ENCODE measurements at places on chromosomes 11 and 22.

DNA sequence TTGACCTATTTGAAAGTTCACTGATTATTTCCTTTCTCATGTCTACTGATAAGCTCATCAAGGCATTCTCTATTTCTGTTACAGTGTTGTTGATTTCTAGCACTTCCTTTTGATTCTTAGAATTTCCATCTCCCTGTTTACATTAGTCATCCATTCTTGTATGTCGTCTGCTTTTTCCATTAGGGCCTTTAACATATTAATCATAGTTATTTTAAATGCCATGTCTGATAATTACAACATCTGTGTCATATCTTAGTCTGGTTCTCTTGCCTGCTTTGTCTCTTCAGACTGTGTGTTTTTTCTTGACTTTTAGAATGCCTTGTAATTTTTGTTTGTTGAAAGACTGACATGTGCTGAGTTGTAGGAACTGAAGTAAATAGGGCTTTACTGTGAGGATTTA lies 602.1 kb downstream of the SOX6 start:
- no peak for DNase-seq

DNA sequence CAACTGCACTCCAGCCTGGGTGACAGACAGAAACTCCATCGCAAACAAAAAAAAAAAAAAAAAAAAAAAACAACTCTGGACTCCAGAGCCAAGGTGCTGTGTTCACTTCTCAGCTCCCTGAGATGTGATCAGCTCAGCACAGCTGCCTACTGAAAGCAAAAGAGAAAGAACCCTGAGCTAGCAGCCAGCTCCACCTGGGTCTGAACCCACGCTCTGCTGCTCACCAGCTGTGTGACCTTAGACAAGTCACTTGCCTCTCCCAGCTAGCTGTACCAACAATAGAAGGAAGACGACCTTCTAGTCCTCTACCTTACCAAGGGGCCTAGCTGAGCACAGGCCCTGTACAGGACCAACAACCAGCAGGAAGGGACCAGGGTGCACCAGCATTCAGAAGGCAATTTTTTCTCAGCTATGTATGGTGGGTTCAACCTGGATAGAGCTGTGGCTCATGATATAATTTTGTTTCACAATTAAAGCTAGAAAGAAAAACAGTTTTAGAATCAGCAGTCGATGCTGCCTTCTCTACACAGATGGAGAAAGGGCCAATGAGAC lies 3.8 kb downstream of the DGCR2 start:
- no peak for DNase-seq

- no peak for DNase-seq
These were observed 597.2 kb upstream of the ANO3 start for GRCh38 chr11:25734591-25735211.

GRCh38 chr11:64887234-64887756 lies 8.9 kb upstream of the EHD1 start:
- no peak for DNase-seq

GRCh38 chr11:68012843-68013610 lies 2.9 kb downstream of the ALDH3B1 start:
- DNase-seq: no peak

DNA sequence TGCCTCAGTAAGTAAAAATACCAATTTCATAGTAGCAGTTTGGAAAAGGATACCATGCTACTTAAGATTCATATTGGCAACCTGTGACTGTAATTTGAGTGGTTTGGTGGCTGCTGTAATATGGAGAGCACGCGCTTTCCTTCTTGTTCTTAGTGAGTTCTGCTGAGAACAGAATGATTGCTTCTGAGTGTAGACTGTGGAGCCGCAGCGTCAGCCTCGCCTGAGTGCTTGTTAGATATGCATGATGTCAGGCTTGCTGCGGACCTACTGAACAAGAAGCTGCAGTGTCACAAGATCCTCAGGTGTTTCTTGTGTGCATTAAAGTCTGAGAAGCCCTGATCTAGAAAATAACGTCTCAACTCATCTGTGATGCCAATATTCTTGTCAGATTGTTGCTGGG lies 143.2 kb downstream of the ARHGAP42 start:
- no peak for DNase-seq

DNA sequence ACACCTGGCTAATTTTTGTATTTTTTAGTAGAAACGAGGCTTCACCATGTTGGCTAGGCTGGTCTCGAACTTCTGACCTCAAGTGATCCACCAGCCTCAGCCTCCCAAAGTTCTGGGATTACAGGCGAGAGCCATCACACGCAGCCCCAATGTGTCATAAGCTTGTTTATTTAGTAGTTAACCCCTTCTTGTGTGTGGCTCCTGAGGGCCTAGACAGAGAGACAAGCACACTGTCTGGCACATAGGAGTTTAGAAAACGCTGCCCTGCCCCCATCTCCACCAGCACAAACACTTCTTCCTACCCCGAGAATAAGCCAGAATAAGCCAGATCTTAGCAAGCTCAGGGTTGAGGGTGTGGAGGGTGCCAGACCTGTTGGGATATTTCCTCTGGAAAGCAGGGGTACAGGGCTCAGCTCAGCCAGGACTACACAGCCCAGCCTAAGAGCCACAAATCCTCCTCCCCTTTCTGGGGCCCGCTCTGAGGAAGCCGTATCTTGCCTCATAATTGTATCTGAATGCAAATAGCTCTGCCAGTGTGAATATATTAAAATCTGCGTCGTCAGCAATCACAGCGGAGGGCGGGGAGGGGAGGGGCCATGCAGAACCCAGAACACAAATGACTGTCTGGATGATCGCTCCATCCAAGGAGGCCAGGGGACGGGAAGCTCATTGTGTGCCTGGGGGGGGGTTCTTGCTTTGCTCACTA lies 247.3 kb downstream of the MN1 start:
- DNase-seq: no peak

- no peak for DNase-seq
These were observed 63.2 kb downstream of the MTMR3 start for GRCh38 chr22:29946220-29946619.

GRCh38 chr11:1055990-1056771 lies 18.5 kb upstream of the MUC2 start:
- no peak for DNase-seq

GRCh38 chr22:26968859-26969523 lies 311.6 kb downstream of the MIAT start:
- DNase-seq: no peak

DNA sequence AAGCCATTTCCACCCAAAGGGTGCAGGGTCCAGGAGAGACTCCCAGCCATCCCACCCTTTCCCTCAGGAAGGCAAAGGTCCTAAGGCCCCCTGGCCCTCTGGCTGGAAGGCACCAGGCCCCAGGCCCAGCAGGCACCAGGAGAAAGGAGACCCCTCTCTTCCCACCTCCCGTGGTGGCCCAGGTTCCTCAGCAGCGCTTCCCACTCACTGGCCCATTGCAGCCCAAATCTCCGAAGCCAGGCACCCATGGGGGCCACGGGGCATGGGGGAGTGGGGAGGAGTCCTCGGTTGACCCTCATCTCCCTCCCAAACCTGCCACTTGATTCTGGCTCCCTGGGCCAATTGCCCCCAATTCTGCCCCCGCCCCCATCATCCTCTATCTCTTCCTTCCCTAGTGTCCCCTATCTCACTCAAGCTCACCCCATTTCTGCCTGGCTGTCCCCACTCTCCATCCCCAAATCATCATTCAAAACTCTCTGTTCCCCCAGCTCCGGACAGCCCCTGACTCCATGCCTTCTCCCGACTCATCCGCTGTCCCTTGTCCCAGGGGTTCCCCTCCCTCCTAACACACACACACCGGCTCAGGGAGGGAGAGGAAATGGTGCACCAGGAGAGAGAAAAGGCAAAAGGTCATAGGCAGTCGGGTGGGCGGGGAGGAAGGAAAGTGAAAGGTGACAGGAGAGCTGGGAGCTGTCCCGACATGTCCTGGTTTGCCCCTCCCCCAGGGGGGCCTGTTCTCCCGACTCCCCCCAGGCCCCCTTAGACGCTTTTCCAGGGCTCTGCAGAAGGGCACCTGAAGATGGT lies 1.2 kb downstream of the LIF start:
- no peak for DNase-seq

GRCh38 chr11:106331176-106331575 lies 253.7 kb downstream of the AASDHPPT start:
- DNase-seq: no peak

DNA sequence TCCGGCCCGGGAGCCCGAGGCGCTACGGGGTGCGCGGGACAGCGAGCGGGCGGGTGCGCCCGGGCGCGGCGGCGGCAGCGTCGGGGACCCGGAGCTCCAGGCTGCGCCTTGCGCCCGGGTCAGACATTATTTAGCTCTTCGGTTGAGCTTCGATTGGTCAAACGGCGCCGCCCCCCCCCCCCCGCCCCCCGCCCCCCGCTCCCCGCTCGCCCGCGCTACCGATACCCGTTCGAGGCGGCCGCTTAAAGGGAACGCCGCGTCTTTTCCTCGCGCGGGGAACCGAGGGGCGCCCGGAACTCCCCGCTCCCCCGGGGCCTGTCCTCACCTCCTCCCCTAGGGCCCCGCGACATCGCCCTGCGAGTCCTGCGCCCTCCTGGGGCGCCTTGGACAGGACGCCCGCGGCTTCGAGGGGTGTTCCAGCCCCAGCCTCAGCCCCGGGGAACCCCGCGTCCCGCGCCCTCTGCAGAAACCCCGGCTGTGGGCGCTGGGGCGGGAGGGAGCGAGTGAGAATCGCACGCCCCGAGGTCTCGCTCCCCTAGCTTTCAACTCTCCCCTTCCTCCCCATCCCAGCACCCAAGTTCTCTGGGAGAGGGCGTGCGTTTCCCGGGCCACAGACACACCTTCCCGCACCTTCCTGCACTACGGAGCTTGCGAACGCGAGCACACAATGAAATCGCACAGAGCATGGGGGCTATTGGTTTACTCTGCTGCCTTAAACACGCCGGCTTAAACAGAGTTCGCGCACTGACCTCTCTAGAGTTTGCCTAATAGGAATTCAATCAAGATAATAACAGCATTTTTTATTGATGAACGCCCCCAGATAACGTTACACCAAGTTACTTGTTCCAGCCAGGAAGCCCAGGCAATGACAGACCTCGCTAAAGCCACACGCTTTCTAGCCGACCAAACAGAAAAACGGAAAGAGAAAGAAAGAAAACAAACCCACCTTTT lies at the start of gene BDNF:
BDNF (minus strand) TSS at position 105 of the 951 bp plus-strand sequence. CDS start 41,891 bp downstream, outside the sequence.
- DNase-seq: no peak

DNA sequence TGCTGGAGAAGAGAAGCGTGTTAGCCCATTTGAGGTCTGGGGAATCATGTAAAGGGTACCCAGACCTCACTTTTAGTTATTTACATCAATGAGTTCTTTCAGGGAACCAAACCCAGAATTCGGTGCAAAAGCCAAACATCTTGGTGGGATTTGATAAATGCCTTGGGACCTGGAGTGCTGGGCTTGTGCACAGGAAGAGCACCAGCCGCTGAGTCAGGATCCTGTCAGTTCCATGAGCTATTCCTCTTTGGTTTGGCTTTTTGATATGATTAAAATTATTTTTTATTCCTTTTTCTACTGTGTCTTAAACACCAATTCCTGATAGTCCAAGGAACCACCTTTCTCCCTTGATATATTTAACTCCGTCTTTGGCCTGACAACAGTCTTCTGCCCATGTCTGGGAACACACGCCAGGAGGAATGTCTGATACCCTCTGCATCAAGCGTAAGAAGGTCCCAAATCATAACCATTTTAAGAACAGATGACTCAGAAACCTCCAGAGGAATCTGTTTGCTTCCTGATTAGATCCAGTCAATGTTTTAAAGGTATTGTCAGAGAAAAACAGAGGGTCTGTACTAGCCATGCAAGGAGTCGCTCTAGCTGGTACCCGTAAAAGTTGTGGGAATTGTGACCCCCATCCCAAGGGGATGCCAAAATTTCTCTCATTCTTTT lies 65.2 kb downstream of the ALX4 start:
- no peak for DNase-seq

DNA sequence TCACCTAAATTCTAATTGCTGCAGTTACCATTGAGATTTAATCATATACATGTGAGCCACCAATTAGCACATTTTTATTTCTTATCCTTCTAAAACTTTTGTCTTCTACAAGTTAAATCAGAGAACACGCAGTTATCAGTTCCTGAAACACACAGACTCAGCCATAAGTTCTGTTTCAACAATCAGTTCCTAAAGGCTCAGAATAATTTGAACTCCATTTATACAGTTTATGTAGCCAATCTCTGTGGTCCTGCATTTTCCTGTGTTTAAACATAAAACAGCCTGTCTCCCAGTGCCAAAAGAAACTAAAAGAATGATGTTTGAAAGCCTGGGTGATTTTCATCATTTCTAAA lies 2.9 kb downstream of the PLAAT3 start:
- DNase-seq: no peak

GRCh38 chr11:86955361-86956120 lies at the start of gene FZD4:
Gene FZD4 (minus strand): TSS chr11:86955395. CDS start chr11:86955085, 310 bp downstream.
- peak; percentile 93 for DNase-seq

DNA sequence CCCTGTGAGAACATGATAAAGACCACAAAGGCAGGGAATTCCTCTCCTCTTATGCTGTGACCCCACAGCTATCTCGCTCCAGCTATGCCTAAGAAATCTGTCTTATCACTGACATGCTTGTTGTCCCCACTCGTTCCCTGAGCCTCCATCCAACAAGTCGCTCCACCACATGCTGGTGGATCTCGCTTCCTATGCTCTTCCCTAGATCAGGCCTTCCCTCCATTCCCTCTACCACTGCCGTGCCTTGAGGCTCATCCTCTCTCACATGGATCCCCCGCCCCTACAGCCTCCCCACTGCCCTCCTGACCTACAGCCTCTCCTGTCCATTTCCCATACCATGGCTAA lies 1.4 kb upstream of the DGAT2 start:
- no peak for DNase-seq

DNA sequence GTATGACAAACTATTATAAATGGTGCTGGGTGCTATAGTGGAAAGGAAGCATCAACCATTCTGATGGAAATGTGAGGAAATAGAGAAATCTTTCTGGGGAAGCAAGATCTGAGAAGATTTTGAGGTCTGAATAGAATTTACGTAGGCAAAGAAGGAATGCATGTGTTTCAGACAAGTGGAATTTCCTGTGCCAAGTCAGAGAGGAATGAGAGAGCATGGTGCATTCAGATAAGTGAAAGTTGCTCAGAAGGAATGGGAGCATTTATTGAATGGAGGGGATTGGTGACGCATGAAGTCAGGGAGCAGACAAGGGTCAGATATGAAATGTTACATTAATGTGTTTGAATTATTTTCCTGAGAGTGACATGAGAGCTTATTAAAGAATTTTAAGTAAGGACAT lies 725.5 kb downstream of the METTL15 start:
- DNase-seq: no peak

DNA sequence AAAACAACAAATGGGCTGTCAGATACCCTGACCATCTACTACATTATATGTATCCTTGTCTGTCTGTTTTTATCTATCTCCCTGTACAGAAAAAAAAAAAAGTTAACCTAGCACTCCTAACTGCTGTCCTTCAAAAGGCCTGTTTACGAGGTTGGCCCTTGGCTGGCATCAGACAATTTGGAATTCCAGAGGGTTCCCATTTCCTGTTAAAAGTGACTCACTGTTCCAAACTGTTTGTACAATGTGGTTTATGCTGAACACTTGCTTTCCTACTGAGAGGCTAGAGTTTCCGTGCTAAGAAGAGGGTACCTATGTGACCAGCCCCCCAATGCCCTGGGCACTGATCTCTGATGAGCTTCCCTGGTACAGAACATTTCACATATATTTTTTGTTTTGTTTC lies 65.9 kb upstream of the HMGXB4 start:
- DNase-seq: no peak

GRCh38 chr11:35141571-35141971 lies 2.6 kb downstream of the CD44 start:
- DNase-seq: peak; percentile 50

- no peak for DNase-seq
These were observed 49.4 kb downstream of the MAML2 start for GRCh38 chr11:96293598-96294021.

- no peak for DNase-seq
These were observed 51.1 kb upstream of the JAM3 start for GRCh38 chr11:134017511-134018430.

Measured in ascending aorta (tissue), 2 donors.